ENCODE measurements at places on chromosomes 11 and 22. TPM values are rescaled to one million over a fixed set of nuclear protein-coding genes. Genes with fewer than 3 reads are reported as not detected.

DNA sequence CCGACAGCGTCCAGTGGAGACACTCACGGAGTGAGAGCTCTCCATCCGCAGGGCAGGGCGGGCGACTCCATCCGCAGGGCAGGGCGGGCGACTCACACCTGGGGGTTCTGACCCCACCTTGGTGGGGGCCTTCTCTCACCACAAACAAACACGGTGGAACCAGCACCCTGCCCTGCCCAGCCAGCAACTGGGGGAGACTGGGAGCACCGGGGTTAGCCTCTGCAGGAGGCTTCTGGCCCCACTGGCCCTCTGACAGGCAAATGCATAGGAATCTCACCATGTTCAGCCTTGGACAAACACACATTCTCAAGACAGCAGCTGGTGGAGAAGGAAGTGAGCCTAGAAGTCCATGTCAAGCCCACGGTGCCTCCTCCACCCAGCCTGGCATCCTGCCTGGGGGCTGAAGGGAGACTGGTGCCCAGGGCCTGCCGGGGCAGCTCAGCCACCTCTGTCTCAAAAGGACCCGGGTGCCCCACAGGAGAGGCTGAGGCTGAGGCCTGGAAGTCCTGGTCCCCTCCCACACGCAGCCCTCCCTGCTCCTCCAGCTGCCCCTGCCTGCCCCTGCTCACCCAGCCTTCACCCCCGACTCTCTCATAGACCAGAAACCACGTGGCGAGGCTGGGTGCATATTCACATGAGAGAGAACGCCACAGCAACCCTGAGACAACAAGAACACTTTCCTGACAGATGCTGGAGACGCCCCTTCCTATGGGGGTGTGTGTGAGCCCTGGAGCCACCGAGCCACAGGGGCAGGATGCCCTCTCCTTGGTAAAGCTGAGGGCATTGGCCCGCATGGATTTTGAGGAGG lies 98.4 kb upstream of the B3GAT1 start:
- no peak for DNase-seq

DNA sequence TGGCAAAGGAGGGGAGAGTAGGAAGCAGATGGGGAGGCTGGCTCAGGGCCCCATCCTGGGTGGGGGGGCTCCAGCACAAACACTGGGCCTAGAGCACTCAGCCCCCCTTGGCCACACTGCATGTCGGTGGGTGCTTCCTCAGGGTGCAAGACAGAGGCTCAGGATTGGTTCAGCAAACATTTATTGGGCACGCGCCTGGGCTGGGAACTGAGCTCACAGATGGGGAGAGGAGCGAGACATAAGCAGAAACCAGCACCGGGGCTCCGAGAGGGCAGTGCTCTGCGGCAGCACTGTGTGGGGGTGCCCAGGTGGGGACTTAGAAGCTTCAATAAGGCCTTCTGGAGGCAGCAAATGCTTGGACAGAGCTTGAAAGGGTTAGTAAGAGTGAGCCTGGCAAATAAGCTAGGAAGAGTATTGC lies 12.1 kb upstream of the EHD1 start:
- DNase-seq: no peak

GRCh38 chr11:46392421-46393230 lies 1.1 kb upstream of the CHRM4 start:
- DNase-seq: peak; percentile 74

DNA sequence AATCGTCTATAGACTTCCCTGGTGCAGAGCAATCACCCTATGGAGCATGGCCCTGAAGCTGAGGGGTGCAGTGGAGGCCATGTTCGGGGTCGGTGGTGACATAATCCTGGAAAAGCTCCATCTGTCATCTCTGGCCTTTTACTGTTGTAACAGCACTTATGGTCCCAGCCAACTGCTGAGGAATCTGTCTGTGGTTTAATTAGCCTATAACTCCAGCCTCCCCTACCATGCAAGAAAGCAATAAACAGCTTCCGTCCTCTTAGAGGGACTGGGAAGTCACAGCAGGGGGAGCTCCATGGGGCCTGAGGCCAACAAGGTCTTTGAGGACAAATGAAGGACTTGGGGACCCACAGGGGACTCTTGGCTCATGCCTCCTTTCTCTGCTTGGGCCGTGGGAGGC lies 159.1 kb upstream of the NECTIN1 start:
- no peak for DNase-seq

ZC3H7B gene
- polyA plus RNA-seq: 98.2 TPM

- no peak for DNase-seq
Measured at GRCh38 chr11:75323609-75324008, 27.9 kb downstream of the ARRB1 start.

GRCh38 chr11:121654843-121655536 lies 202.2 kb upstream of the SORL1-AS1 start:
- DNase-seq: no peak

GRCh38 chr11:69949327-69949726 lies 128.8 kb upstream of the ANO1 start:
- DNase-seq: no peak

DNA sequence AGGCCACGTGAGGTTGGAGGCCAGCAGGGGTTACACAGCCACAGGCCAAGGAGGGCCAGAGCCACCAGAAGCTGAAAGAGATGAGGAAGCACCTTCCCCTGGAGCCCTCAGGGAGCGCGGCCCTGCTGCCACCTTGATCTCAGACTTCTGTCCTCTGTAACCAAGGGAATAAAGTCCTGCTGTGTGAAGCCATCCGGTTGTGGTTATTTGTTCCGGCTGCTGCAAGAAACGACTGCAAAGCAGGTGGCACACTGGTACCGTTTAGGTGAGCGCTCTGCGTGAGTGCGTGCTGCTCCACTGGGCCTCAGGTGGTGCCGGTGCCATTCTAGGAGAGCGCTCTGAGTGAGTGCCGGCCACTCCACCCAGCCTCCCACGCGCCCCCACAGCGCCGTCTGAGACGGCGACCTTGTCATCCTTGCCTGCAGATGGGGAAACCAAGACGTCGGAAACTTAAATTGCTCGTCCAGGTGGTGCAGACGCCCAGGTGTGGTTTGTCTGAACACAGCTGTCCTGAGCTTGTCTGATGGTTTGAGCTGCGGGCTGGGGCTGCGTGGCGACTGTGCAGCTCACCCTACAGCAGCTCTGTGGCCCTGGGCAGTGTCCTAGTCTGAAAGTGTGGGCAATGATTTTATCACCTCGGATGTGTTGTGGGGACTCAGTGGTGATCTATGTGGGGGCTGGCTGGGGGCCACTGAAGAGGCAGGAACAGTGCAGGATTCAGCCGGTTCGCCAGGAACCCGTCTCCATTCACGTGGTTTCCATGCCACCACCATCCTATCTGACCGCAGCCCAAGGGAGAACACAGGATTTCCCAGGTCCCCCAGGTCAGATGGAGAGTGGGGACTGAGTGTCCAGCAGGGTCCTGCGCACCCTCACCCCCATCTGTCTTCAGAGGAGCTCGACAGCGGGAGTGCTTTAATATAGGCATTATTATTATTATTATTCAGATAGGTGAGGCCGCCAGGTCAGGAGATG lies 4.6 kb upstream of the MRGPRG start:
- no peak for DNase-seq

GRCh38 chr11:122197066-122197987 lies 81.3 kb upstream of the BLID start:
- DNase-seq: no peak

C11orf52 gene
- 0.85 TPM for polyA plus RNA-seq

PATE4 gene
- not detected for polyA plus RNA-seq

DNA sequence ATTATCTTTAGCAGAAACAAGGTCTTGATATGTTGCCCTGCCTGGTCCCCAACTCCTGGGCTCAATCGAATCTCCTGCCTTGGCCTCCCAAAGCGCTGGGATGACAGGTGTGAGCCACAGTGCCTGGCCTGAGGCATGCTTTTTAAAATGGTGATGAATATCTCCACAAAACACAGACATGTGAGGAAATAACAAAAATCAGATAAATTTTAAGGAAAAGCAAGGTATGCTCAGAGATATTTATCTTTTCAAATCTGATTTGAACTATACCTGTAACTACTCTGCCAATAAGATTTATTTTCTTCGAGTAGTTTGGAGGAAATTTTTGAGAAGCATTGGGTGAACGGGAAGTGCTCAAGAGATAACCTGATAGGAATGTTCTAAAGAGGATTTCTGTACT lies 35.9 kb upstream of the MMP20 start:
- no peak for DNase-seq

DNA sequence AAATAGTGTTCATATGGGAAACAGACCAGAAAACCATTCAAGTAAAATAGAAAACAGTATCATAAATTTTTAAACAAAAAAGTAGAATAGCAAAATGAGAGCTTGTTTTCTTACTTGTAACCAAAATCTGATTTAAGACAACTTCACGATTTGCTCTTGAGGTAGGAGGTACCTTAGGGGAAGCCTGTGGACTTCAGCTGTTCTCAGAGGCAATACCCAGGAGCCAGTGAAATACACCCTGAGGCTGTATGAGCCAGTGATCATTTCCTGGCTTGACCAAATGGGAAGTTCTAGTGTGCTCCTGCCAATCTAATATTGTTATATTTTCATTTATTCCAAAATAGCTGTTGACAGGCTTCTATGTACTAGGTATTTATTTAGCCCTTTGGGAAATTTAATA lies 104.8 kb downstream of the ARHGAP42 start:
- no peak for DNase-seq

MMP8 gene
- polyA plus RNA-seq: not detected

- no peak for DNase-seq
Measured at GRCh38 chr11:7575841-7576725, 62.3 kb downstream of the PPFIBP2 start.

KCNJ1 gene
- polyA plus RNA-seq: 129 TPM

DNA sequence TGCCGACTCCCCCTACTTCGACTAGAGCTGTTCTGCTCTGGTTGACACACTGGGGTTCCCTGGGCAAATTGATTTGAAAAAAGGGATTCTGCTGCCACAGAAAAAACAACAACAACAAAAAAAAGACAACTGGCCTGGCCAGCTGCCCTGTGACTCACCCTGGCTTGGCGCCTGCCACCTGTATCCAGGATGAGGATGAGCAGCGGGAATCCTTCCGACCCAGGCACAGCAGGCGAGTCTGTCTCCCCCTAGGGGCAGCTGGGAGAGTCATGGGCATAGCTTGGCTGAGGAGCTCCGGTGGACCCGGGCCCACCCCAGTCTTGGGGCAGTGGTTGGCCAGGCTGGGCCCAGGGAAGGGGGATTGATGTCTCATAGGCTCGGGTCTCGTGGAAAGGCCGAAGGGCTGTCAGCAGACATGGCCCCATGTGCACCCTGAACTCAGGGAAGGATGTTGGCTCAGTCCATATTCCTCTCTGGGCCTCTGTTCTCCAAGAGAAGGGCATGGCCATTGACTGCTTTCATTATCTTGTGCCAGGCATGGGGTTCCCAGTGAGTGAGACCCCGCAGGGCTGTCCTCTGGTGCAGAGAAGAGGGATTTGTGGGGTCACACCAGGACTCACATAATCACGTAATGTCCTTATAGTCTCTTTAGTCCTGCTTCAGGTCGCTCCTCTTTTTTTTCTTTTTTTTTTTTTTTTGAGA lies 10.4 kb upstream of the SUN2 start:
- DNase-seq: no peak

TENM4 gene
- 31.9 TPM for polyA plus RNA-seq

- DNase-seq: no peak
Measured at GRCh38 chr11:111047374-111047773, 198.2 kb upstream of the POU2AF2 start.

DNA sequence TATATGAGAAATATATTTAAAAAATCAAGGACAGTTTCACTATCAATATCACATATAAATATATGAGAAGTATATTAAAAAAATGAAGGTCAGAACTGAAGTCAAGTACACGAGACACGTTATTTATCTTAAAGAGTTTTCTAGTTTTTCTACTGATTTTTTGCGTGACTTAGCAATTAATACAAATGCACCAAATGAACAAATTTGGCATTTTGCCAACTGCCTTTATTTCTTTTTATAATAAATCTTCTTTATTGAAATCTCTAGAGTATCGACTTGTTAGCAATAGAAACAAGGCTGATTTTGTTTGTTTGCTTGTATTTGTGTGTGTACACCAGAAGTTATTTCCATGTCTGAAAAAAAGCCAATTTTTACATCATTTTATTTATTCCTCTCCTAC lies 1684.7 kb upstream of the RAG2 start:
- no peak for DNase-seq

ELMOD1 gene
- 0.19 TPM for polyA plus RNA-seq

DNA sequence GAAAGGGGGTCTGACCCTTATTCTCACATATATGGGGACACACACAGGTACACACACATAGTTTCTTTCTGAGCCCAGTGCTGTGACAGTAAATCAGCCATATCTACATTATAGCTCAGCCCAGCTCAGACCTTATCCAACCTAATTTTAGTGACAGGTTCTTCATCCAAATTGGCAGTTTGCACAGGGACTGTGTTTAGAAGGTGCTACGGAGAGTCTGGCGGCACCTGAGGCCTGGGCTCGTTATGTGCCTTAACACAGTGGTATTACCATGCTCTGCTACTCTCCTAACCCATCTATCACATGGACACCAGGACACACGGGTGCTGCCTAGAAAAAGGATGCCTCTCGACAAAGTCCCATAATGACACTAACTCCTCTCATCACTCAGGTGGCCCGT lies 109.3 kb downstream of the GALNT18 start:
- DNase-seq: no peak

DNA sequence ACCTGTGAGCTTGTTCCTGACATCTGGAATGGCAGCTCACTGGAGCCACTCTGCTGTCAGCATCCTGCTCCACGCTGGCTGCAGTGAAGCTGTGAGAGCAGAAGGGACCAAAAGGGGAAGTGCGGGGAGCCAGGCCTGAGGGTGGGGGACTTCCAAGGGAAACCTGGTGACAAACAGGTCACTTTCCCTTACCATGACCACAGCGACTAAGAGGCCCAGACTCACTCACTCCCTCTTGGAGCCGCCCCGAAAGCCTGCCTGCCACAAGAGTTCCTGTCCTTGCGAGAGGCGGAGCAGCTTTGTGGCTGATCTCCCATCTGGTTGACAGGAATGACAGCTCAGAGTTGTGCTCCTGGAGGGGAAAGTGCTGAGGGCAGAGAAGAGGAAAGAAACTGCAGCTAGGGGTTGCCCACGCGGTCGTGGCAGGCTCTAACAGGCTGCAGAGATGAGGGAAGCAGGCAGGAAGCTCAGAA lies 183.8 kb upstream of the NTM start:
- no peak for DNase-seq

PLAAT2 gene
- polyA plus RNA-seq: 0.73 TPM

DNA sequence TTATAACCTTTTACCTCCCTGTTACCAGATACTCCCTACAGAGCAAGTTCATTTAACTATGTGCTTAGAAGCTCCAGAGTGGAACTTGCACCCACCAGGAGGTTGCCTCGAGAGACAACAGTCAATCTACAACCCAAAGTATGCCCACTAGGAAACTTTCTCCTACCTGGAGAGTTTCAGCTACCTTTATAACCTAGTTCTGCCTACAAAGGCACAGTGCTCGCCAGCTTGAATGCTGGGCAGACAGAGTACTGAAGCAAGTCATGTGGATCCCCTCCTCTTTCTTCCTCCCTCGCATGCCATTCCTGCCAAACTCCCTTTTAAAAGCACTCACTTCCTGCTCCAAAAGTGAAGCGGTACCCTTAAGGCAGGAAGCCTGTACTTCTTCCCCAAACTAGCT lies 258.9 kb downstream of the SWAP70 start:
- no peak for DNase-seq

MMP12 gene
- polyA plus RNA-seq: 2.6 TPM

PAMR1 gene
- 16.1 TPM for polyA plus RNA-seq

GRCh38 chr11:9982127-9982795 lies 311.8 kb downstream of the SBF2 start:
- DNase-seq: no peak

UQCR10 gene
- polyA plus RNA-seq: 82.7 TPM

All from left renal pelvis (tissue), 4 donors.